ENCODE measurements at places on chromosomes 16 and 17.

GRCh38 chr16:3127745-3128144 is 7.1 kb upstream of the ZNF213 start:
- DNase-seq, result no peak

GRCh38 chr17:77405867-77406732 is 265.3 kb downstream of the SEC14L1 start:
- no peak for DNase-seq

- no peak for DNase-seq
Observed at GRCh38 chr16:10827691-10828341, 9.2 kb upstream of the TVP23A start.

DNA sequence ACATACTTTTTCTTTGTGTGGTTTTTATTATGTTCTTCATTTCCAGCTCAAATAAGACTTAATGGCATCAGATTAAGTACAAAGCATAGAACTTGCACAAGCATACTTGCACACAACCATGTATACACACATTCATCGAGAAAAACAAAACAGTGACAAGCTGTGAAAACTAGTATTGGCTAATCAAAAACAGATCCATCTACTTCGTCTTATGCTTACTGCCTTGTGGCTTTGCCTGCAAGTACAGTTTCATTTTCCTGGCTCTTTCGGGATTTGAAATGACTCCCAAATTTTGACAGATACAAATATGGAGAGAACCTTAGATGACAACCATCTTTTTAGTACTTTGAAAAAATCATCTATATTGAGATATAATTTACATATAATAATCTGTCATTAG is 338.3 kb downstream of the BCAS3 start:
- DNase-seq, result no peak

- DNase-seq, result no peak
Observed at GRCh38 chr17:60153606-60154390, 4.0 kb downstream of the CA4 start.

GRCh38 chr16:53509906-53510703 is 7.1 kb upstream of the AKTIP start:
- DNase-seq, result peak; percentile 32

DNA sequence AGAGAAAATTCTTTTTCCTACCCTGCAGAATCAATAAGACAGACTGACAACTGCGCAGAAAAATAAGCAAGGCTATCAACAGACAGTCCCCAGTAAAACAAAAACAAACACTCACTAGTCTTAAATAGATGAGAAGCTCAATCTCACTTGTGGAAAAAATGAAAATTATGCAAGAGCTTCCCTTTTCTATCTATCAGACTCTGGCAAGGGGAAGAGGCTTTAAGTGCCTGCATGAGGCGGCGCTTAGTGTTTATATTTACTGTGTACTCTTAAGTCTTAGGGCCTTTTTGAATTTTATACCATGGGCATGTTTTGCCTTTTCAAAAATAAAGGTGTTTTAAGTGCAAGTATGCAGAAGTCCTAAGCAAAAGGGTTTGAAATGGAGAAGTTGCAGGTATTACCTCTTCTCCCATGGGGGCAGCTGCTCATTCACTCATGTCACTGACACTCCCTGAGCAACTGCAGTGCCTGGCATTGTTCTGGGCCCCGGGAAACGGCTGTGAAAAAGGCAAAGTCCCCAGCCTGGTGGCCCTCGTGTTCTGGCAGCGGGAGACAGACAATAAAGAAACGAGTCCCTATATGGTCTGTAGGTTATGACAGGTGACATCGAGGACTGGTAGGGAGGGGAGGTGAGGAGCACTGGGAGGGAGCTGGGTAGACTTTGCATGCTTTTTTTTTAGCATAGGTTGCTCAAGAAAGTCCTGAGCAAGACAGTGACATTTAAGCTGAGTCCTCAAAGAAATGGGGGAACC is 35.2 kb downstream of the HSBP1 start:
- no peak for DNase-seq

GRCh38 chr17:56820207-56820606 is 13.5 kb downstream of the C17orf67 start:
- DNase-seq, result no peak

DNA sequence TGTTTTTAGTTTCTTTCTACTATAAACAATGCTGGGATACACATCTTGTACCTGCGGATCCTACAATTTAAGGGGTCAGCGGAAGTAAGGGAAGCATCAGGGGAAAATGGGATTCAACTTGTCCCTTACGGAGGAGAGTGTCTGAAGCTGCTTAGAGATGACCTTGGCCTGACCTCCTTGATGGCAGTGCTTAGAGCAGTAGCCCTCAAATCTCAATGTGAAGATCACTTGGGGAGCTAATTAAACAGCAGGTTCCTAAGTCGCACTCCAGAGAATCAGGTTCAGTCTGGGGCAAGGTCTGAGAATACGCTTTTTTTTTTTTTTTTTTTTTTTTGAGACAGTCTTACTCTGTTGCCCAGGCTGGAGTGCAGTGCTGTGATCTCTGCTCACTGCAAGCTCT is 9.6 kb upstream of the METTL16 start:
- no peak for DNase-seq
